Body of pancreas (tissue), 4 donors: ENCODE measurements at places on chromosomes 3 and 15. TPM values are rescaled to one million over a fixed set of nuclear protein-coding genes. Genes with fewer than 3 reads are reported as not detected.

Gene P2RY13
- total RNA-seq: under 0.01 TPM

Gene NLGN1
- 1.3 TPM for total RNA-seq

Gene LDHAL6B
- total RNA-seq: not detected

Gene NPAP1
- 0.33 TPM for total RNA-seq

DNA sequence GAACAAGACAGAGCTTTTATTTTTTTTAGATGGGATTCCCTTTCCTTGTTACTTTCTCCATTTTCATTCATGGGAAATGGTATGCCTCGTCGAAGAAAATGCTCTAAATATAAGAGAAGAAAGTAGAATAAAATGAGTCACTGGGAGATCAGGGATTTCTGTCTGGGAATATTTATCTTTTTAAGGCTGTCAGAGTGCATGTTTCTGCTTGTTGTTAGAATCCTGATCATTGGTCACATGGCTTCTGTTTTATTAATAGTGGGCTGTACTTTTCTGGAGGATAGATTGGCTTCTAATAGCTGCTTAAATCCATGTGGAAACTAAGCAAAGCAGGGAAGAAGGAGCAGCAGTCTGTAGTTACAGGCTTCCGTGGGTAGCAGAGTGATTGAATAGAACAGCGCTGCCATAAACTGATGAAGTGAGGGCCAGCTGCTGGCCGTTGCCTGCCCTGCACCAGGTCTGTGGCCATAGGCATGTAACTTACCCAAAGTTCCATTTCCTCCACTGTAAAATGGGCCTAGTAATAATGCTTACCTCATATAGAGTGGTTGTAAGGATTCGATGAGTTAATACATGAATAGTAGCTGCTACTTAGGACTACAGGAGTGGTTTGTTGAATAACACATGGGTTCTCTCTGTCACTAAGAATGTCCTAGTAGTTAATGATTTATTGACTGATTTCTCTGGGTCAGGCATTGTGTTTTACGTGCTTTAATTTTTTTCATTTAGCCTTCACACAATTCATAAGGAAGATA is 289.9 kb downstream of the SATB1 start:
- no peak for DNase-seq

DNA sequence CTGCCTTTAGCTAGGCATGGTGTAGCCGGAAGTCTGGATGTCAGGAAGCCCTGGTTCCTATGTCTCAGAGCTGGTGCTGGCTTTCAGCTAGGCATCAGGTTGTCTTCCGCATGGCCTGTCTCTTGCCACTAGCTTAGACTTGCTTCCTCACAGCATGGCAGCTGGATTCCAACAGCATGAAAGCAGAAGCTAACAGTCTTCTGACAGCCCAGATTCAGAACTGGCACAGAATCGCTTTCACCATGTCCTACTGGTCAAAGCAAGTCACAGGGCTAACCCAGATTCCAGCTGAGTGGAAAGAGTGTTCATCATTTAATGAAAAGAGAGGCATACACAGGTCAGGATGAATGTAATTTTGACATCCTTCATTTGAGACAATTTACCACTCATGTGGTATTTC is 1050.5 kb downstream of the ROBO2 start:
- no peak for DNase-seq

GRCh38 chr15:32042269-32042972 is 12.1 kb downstream of the CHRNA7 start:
- DNase-seq: no peak

GRCh38 chr15:96058103-96058851 is 272.2 kb upstream of the NR2F2 start:
- no peak for DNase-seq

DNA sequence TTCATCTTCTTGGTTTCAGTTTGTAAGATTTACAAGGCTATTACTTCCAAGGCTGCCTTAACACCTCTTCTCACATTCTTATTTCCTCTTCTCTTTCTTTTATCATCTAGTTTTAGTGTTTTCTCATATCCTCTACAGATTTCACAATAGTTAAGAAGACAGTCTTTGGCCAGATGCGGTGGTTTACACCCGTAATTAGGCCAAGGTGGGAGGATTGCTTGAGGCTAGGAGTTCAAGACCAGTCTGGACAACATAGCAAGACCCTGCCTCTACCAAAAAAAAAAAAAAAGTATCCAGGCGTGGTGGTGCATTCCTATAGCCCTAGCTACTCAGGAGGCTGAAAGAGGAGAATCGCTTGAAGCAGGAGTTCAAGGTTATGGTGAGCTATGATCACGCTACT is 3.5 kb upstream of the ALDH1A2 start:
- DNase-seq: no peak

- no peak for DNase-seq
Measured at GRCh38 chr3:71101014-71101413, 482.5 kb downstream of the FOXP1 start.

- DNase-seq: no peak
Measured at GRCh38 chr15:57763176-57763964, 56.9 kb downstream of the POLR2M start.

DNA sequence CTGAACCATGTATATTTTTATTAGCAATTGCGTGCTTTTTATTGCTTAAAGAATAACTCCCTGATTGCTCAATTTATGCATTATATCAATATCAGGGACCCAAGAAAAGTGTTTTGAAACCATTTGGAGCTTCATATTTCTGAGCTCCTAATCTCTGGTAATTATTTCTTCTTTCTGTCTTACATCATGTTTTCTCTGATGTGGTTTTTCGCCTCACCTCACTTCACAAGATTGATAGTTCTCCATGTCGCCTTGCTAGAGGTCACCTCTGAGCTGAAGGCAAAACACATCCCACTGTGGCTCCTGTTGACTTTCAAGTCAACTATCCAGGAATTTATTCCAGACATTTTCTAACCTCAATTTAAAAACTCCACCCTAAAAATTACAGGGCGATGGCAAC is 837.4 kb downstream of the CADM2 start:
- no peak for DNase-seq
